Activated CD4-positive, alpha-beta T cell treated with anti-CD3 and anti-CD28 coated beads, Interleukin-2, amount 50 U/mL, for 24 hours (primary cell): ENCODE measurements at places on chromosomes 2 and 18.

DNA sequence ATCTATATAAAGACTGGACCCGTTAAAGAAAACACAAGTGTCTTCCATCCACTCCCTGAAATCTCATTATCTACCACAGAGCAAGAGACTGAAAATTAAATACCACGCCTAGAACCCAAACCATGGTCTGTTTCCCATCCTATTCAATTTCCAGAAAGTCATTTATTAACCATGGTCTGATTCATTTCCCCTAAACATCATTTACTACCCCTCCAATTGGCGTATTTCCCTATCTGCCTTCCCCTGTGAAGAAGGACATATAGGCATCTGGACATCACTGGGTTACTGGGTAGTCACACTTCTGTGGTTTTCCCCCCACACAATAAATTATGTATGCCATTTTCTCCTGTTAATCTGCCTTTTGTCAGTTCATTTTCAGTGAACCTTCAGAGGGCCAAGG is 30.8 kb downstream of the CCDC93 start:
- no peak for DNase-seq

GRCh38 chr2:54810246-54810645 is 86.8 kb downstream of the EML6 start:
- no peak for DNase-seq

DNA sequence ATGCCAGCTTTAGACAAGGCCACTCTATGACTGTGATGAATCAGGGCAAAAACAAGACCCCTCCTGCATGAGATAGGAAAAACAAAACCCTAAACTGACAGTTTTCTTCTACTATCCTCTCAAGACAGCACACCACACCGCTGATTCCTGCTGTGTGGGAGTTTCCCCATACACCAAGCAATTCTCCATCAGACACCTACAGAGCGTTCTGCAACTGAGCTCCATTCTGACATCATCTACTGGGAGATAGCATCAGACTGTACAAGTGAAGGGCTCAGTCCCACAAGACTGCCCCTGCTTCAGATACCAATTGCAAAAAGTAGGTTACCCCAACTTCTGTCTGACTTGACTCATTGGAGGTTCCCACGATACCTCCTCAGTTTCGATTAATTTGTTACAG is 130.6 kb downstream of the TSN start:
- DNase-seq = no peak

- DNase-seq = no peak
Observed at GRCh38 chr2:129436809-129437208, 542.7 kb upstream of the RAB6C start.

DNA sequence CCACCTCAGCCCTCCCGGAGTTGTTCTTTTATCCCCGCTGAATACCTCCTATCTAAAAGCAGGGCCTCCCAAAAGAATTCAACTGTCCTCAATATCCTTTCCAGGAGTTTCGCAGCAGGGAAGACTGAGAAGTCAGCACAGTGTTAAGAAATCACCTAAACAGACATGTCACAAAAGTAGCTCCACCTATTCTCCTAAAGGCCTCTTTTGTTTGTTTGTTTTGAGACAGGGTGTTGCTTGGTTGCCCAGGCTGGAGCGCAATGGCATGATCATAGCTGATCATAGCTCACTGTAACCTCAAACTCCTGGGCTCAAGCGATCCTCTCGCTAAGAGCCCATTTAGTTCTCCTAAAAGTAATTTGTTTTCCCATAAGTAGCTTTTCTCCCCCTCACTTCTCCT is 53.8 kb downstream of the TEX44 start:
- no peak for DNase-seq

DNA sequence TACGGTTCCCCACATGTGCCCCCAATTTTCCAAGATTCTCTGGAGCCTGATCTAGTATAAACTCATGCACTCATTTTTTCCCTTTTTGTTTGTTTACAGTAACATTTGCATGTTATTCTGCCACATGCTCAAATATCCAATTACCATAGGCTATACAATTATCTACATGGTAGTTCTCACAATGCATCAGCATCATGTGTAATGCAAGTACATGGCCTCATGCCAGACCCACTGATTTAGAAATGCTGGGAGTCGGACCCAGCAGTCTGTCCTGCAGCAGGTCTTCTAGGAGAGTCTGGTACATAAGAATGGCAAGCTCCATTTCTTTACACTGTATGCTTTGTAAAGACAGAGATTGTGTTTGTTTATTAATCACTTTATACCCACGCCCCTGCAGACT is 107.7 kb downstream of the CBLN2 start:
- no peak for DNase-seq

DNA sequence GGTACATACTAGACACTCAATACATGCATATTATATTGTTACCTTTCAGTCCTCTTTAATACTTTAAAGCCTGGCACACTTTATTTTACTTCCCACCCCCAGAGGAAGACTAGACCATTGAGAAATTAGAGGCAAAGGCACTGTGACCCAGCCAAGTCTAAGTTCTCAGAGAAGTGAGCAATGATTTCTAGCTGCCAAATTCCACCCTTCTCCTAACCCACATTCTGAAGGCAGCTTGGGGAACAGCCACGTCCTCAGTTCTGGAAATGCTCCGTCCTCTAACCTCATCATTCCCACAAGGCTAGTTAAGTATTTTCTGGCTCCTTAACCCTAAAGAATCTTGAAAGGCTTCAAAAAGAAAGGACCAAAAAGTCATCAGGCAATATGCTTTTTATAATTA is 86.6 kb downstream of the COL5A2 start:
- no peak for DNase-seq

GRCh38 chr2:232857158-232857563 is 12.9 kb upstream of the SNORC start:
- DNase-seq = no peak

DNA sequence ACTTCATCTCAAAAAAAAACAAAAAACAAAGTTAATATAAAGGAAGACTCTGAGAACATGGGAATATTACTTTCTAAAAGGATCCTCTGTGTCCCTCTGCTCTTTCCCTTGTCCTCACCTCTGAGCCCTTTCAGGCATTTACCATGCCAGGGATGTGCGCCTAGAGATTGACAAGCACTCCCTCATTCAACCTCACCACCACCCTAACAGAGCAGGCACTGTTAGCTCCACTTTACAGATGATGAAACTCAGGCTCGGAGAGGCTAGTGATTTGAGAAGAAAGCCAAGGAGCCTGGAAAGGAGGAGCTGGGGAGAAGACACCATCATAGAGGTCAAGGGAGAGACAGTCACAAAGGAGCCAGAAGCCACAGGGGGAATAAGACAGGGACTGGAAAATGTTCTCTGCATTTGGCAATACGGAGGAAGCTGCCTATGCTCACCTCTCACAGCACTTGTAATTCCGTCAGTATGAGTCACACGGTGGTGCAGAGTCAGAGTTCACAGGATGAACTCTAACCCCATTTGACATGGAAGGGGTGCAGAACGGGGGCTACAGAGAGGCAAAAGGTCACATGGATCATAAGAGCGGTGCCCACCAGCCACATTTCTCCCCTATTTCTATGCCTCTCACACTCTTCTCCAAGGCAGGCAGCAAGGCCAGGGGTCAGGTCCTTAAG is 101.8 kb upstream of the NFU1 start:
- DNase-seq = no peak

DNA sequence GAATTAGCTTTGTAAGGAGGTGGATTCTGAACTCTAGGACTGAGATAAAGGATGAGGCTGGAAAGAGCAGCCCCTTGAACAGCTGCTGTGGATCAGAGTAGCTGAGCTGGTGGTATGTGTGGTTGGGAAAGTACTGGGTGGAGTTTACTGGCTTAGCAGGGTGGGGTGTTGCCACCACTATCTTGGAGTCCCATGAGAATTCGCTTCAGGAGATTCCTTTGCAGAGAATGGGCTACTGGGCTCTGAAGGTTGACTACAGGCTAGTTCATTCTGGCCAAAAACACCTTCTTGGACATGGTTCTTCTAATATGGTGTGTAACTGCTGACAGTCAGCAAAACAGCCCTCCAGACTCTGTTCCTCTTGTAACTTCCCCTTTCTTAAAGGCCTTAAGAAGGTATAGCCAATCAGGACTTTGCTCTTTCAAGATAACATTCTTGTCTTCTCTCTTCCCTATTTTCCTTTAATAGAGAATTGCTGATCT is 52.7 kb downstream of the TET3 start:
- no peak for DNase-seq
